Esophagus mucosa (tissue), 1 donor: ENCODE measurements at places on chromosomes 3 and 15. TPM values are rescaled to one million over a fixed set of nuclear protein-coding genes. Genes with fewer than 3 reads are reported as not detected.

Gene FAM98B
- total RNA-seq = 8.9 TPM

- ATAC-seq = peak; percentile 92
Observed at GRCh38 chr15:52331490-52332240, 36.1 kb upstream of the MYO5C start.

- ATAC-seq = no peak
Observed at GRCh38 chr3:30370681-30371271, 235.6 kb upstream of the TGFBR2 start.

DNA sequence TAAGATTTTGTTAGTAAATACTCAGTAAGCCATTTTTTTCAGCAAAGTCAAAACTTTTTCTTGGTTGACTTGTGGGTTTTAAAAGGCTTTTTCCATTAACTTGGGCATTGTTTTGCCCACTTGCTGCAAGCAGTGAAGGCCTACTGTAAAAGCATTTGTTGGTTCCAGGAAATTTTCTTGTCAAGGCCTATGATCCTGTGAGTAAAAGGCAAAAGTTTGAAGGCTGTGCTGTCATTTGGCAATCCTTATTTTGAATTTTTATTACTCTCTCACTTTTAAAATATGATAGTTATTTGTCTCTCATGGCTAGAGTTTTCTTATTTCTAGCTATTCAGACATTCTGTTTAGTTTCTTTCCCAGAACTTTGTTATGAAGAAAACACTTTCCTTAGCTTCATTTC, 13.0 kb downstream of the P2RY12 start:
- ATAC-seq = no peak

DNA sequence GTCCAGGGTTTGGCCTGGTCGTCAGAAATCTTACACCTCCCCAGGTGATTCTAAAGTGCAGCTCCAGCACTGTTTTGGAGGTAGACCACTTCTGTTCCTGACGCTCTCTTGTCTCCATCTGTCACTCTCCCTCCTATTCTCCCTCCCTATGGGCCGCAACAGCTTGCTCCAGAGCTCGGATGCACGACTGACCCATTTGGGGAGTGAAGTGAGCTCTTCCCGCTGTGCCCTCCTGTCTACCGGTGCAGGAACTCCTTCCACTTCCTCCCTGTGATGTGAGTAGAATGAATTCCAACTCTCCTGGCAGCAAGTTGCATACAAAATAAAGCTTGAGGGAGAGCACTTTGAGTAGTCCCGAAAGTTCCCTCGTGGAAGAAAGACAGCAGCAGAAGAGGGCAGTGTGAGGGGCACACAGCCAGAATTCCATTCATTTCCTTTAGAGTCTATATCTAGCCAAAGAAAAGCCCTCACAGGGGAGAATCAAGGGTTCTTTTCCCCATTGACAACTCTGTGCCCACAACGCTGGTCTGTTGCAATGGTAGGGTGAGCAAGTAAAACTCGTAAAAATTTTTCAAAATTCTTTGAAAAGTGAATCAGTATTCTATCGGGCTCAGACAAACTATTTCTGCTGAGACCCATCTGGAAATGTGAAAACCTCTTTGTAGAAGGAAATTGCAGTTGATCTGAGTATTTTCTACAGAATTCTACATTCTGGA, 39.9 kb upstream of the BDH1 start:
- no peak for ATAC-seq

DNA sequence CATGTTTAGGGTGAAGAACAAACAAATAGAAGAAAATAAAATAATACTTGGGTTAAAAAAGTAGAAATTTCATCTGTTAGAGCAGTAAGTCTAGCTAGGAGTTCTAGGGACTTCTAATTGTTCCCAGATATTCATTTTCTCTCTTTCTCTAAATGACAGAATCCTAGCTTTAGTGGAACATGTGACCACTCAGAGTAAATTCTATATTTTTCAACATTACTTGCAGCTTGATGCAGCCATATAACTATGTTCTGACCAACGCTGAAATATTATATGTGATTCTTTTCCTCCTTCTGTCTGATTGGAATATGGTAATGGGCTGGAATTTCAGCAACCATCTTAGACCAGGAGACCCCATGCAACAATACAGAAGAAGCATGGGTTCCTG, 8.1 kb downstream of the PTX3 start:
- no peak for ATAC-seq

DNA sequence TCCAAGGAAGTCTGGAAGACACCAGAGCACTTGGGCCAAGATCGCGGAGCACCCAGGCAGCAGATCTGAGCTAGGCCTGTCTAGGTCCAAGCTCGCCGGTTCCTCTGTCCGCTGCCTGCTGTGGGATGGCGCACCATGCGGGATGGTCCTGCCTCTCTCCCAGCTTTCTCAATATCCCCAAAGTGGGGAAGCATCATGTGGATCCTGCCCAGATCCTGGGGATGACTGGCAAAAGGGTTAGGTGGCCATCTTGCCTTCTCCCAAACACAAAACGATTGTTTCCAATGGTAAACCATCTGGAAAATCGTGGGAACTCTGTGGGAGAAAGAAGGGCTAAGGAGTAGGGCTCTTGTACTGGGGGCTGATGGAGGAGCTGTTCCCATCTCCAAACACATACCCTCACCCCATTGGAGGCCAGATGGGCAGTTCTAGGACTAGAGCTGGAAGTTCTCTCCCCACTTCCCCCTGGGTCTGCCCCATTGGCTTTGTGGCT, 8.9 kb downstream of the PRKCD start:
- no peak for ATAC-seq

Gene ZBTB20
- 7.3 TPM for total RNA-seq

DNA sequence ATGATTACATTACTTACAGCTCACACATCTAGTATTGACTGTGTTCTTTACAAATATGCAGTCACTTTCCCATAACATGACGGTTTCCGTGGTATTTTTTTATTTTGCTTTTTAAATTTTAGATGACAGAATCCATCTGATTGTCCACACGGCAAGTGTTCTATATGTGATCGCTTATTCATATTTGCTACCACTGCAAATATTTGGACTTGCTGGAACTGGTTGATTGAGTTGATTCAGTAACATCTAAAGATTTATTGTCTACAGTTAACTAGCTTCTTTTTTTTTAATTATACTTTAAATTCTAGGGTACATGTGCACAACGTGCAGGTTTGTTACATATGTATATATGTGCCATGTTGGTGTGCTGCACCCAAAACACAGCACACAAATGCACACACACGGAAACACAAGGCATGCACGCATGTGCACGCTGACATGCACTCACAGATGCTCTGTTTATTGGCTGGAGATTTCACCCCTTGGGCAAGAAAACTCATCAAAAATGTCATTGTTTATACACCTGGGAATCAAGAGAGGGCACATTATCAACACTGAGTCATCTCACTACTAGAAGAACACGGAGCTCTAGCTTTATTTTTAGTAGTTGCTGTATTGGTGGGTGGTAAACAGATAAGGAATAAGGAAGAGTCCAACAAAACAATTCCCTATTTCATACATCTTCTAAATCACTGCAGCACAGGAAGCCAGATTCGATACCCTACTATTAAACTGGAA, 16.4 kb downstream of the ARRDC4 start:
- peak; percentile 71 for ATAC-seq

DNA sequence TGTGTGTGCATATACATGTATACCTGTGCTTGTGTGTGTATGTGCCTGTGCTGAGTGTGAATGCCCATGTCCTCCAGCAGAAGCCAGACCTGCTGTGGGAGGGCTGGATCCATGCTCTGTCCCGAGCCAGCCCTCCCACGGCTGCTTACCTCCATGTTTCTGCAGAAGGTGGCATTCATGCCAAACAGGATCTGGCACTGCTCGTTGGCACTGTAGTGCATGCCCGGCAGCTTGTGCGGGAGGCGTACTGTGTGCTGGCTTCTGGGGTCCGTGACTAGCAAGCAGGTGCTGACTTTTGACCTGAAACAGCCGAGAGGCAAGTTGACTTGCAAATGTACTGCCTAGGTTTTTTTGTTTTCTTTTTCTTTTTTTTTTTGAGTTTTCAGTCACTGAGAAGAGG, 189.3 kb downstream of the ADAMTS17 start:
- ATAC-seq = no peak

Gene DNAH12
- 0.08 TPM for total RNA-seq

GRCh38 chr3:63387568-63387967, 109.5 kb downstream of the SYNPR start:
- ATAC-seq = no peak

Gene ROBO2
- 7.1 TPM for total RNA-seq

- ATAC-seq = no peak
Observed at GRCh38 chr15:58877999-58878825, 55.3 kb downstream of the SLTM start.

Gene TNFSF10
- total RNA-seq = 40.2 TPM

GRCh38 chr3:191959876-191960413, 499.0 kb downstream of the PYDC2 start:
- no peak for ATAC-seq

Gene TMEM108
- total RNA-seq = 0.60 TPM

Gene RRP9
- 18.6 TPM for total RNA-seq

Gene GNB4
- 13.2 TPM for total RNA-seq

GRCh38 chr3:50124800-50125178, 30.3 kb upstream of the SEMA3F start:
- no peak for ATAC-seq

DNA sequence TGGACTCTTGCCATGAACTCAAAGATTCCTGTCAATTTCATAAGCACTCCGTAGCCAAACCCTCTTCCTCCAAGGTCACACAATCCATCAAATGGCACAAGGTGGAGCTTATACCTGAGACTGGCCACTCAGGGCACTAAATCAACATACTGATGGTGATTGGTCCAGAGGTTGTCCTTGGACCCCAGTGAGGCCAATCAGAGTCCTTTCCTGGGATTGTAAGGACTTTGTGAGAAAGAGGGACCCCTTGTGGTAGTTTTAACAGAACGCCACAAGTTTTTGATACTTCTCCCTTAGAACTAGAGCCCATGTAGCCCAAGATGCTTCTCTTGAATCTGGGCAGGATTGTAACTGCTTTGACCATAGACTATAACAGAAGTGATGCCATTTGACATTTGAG, 44.4 kb upstream of the LARS2 start:
- ATAC-seq = no peak

Gene TYRO3
- total RNA-seq = 13.4 TPM

Gene KBTBD8
- total RNA-seq = 2.2 TPM

- no peak for ATAC-seq
Observed at GRCh38 chr3:32436816-32437189, 45.1 kb downstream of the CMTM7 start.

Gene CHST2
- total RNA-seq = 1.5 TPM

GRCh38 chr3:81245043-81245442, 516.4 kb downstream of the GBE1 start:
- ATAC-seq = no peak

GRCh38 chr15:97406841-97407240, 553.7 kb upstream of the ARRDC4 start:
- ATAC-seq = no peak

DNA sequence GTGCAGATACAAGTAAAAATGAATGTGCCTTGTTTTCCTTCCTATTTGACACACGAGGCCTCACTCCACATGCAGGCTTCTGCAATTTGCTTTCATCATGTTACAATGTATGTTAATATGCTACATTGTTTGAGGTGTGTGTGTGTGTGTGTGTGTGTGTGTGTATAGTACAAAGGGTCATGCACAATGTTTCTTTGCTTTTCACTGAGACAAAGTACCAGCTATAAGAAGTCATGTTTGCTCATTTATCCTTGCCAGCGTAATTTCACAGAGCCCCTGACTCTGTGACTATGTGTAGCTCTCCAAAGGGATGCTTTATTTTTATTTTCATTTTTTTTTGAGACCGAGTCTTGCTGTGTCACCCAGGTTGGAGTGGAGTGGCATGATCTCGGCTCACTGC, 38.0 kb upstream of the NEDD4 start:
- no peak for ATAC-seq

- ATAC-seq = no peak
Observed at GRCh38 chr3:101966226-101966625, 116.9 kb downstream of the NFKBIZ start.

DNA sequence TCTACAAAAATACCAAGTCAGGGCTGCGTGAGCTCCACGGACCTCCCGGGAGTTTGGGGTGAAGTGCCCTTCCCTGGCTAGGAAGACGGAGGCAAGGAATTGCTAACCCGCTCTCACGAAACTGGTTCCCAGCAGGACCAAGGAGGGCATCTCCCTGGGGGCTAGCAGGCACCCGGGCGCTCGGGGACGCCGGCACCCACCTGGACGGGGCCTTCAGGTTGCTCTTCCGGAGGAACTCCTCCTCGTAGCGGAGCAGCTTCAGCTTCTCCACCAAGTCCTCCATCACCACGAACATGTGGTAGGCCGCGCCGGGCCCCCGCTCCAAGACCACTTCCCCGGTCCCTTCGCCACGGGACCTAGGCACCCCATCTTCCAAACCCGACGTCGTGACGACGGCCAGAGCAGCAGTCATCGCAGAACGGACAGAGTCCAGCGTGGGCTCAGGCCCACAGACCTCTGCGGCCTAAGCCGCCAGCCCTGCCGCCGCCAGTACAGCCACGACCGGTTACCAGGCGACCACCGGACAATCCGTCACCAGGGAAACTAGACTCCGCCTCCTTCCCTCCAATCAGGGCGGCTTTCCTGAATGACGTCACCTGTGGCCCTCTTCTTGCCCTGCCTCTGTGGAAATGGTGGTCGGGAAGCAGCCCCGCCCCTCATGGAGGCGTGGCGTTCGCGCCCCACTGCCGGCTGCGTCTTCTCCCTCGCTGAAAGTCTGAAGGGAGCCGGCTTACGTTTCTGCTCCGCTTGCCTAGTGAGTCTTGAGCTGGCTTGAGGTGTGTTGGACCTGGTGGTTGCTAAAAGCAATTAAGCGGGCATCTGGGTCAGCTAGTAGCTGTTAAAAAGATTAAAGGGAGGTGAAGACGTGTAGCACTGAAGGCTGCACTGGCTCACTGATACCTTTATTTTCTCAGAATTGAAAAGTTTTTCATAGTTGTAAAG, at the start of gene IFT57:
Gene IFT57, minus strand, starts transcription at position 514 of the 942 bp plus-strand sequence. Its CDS starts 102 bp downstream, at position 412.
- peak; percentile 99 for ATAC-seq

Gene MYO5C
- total RNA-seq = 19.7 TPM

DNA sequence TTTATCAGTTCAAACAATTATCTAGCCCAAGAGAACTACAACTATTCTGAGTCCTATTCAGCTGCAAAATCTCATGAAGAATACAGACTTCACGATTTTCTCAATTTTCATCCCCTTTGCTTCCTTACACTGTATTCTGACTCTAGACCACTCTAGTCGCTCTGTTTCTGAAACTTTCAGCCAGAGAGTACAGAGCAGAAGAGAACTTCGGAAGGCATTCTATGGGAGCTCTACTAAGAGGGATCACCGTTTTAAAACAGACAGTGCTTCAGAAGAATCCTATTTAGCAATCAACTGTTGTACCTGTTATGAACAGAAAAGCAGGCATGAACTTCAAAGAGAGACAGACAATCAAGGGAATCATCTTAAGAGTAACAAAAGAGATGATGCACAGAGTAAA, 419.4 kb downstream of the SHQ1 start:
- no peak for ATAC-seq

Gene ZNF774
- 2.4 TPM for total RNA-seq

DNA sequence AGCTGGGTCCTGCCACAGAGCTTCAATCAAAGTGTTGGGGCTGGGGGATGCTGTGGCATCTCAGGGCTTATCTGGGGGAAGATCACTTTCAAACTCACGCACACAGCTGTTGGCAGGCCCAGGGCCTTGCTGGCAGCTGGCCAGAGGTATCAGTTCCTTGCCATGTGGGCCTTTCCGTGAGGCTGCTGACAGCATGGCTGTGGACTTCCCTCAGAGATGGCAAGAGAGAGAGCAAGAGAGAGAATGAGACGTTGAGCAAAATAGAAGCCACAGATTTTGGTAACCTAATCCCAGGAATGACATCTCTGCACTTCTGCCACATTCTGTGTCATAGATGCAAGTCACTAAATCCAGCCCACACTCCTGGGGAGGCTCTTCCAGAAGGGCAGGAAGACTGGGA, 91.0 kb downstream of the TPRG1 start:
- ATAC-seq = no peak
